ENCODE measurements at places on chromosomes 2 and 18.

GRCh38 chr2:191127235-191127634 is 23.6 kb downstream of the STAT4 start:
- DNase-seq = no peak

- DNase-seq = no peak
Measured at GRCh38 chr2:142983174-142983573, 105.7 kb downstream of the KYNU start.

DNA sequence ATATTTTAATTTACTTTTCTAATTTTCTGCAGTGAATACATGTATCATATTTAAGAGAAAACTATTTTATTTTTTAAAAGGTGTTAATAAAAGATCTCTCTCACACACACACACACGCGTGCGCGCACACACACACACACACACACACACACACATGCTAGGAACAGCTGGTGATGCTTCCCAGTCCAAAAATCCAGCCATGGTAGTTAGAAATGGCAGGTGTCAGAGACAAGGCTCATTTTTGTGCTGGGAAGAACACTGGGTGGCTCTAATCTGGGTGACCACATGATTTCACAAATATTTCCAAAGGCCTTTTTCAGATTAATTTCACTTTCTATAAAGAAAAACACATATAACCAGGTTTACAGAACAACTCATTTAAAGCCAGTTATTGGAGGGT is 104.5 kb upstream of the NCK2 start:
- DNase-seq = no peak

- no peak for DNase-seq
Measured at GRCh38 chr2:181772334-181772733, 92.0 kb upstream of the NEUROD1 start.
